Stomach (tissue), 19 donors: ENCODE measurements at places on chromosomes 12 and 14.

DNA sequence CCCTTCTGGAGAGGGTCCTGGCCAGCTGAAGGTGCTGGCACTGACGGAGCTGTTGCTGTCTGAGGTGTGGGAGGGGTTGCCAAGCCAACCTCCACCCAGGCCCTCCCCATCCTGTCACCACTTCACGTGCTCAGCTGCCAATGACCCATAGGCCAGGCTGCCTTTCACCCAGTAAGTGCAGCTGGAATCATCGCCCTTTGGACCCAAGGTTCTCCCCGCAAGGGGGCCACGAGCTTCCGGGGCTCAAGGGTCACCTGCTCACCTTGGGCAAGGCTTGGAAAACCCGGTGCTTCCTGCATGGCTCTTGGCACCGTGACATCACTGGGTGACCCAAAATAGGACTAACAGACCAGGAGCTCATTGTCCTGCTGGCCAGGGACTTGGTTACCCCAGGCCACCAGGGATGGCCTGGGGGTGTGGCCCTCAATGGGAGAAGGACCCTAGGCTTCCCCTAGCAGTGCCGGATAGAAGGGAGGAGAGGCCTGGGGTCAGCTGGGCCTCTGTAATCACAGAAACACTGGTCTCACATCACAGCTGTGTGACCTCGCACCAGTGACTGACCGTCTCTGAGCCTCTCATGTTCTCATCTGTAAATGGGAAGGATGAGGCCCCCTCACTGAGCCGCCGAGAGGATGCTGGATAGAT lies 51.3 kb downstream of the CCDC85C start:
- peak; percentile 90 for DNase-seq

DNA sequence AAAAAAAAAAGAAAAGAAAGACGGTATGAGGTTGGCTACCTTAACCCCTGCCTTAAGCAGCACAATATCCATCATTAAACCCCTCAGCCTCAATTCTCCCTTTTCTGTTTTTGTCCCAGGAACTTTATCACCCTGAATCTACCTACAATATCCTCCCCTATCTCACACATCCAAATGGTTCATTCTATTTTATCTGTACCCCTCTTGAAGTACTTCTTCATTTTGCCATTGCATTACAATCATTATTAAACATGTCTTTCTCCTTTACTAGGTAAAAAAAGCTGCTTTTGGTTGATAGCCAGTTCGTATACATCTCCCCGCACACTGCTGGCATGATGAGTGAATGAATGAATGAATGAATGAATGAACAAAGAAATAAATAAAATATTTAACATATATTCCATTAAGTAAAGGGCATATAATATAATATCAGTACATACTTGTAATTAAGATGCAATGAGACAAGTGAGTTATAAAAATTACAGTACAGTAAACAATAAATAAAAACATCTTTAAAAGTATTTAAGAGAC lies 364 bp upstream of the GPR65 start:
- no peak for DNase-seq

DNA sequence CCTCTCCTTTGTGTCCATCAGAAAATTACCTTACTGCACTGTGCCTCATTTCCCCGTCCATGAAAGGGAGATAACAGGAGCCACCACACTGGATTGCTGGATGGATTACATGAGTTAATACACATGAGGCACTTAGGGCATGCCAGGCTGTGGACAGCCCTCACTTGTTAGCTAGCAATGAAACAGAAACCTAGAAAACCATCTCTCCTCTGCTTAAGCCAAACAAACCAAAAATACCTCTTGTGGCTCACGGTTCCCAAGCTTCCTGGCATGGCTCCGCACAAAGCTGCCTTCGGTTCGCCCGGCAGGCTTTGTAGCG lies 660 bp upstream of the HCFC2 start:
- no peak for DNase-seq

DNA sequence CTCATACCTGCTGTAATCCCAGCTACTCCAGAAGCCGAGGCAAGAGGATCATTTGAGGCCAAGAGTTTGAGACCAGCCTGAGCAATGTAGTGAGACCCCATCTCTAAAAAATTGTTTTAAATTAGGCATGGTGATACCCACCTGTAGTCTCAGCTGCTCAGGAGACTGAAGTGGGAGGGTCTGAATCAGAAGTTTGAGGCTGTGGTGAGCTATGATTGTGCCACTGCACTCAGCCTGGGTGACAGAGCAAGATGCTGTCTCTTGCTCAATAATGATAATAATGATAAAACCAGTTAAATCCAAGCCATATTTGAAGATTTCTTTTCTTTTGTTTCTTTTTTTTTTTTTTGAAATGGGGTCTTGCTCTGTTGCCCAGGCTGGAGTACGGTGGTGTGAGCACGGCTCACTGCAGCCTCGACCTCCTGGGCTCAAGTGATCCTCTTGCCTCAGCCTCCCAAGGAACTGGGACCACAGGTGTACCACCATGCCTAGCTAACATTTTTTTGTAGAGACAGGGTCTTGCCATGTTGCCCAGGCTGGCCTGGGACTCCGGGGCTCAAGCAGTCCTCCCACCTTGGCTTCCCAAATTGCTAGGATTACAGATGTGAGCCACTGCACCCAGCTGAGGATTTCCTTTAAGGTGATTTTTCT lies 12.8 kb downstream of the PSMA6 start:
- DNase-seq: no peak

DNA sequence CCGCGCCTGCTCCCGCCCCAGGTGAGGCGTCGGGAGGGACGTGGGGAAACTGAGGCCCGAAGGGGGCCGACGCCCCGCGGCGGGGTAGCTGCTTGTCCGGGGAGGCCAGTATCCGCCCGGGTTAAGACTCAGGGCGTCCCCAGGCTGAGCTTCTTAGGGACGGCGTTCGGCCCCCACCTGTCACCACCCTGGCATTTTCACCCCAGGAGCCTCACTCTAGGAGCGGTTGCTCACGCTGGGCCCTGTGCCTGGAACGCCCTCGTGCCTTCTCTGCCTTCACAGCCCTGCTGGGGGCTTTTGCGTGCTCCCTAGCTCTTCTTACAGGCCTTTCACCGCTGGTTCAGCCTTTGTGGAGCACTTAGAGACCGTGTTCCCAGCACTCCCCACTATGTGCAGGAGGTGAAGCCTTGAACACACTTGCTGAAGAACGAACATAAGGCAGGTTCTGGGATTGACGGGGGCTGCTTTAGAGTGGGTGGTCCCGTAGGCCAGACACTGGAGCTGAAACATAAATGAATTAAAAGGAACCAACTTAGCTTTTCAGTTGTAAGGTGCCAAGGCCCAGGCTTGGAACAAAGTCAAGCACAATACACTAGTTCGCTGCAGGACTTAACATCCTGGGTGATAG lies 601 bp downstream of the ZNF839 start:
- peak; percentile 75 for DNase-seq

DNA sequence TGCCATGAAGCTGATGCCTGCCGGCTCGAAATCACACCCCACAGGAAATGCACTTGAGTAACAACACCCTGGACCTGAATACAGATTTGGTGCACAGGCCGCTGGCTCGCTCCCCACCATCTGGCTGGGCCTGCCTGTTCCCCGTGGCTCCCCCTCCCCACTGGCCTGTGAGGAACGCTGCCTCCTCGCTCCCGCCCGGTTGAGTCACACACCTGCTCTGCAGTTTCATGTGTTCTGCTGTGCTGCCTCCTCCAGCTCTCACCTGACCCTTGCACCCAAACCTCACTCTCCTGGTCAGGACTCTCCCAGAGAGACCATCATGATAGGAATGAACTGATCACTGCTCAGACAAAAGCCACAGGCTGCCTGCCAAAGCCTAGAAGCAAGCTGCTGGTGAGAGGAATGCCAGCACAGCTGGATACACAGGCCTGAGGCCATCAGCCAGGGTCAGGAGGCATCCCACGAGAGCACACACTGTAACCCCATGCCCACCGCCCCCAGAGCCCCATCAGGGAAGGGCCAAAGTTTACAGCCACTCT lies 3.8 kb upstream of the SIVA1 start:
- no peak for DNase-seq

- peak; percentile 57 for DNase-seq
Observed at GRCh38 chr14:34179727-34180126, 228.9 kb upstream of the EGLN3 start.

DNA sequence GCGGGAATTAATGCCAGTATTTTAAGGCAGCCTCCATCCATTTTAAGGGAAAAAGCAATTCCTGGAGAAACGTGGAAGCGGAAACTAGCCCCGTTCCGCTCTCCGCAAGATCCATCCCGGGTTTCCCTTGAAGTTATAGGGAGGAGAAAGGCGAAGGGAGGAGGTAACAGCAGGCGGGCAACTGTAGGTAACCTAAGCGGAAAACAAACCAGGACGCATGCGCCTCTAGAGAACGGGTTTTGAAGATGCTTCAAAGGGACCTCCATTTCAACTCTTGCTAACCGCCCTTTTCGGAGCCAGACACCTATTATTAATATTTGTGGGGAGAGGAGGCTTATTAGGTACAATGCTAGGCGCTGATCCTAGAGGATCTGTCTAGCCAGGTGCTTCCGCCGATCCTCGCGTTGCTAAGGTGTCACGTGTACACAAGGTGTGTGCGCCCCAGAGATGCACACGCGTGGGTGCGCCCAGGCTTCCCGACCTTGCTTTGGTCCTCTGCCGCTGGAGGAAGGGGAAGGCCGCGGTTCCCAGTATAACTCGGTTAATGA lies 6.2 kb downstream of the TBX5 start:
- no peak for DNase-seq
